ENCODE measurements at places on chromosomes 2 and 18. TPM values are rescaled to one million over a fixed set of nuclear protein-coding genes. Genes with fewer than 3 reads are reported as not detected.
A peak's percentile ranks its signal among the peaks of the same experiment; 100 is the strongest.

DNA sequence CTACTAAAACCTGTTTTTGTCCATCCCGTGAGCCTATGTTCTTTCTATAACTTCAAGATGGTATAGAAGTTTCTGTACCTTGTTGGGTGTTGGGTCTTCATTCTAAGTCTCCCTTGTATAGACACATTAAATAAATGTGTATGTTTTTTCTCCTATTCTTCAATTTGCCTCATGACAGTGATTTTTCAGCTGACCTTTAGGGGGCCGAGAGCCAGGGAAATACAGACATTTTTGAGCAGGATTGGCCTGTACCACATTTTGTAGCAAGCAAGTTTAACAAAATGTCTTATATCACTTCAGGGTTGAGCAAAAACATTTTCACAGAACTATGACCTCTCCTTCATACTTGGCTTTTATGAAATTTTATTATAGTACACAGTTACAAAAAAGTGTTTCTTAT, 495.4 kb upstream of the CDH7 start:
- no peak for DNase-seq
- no peaks in the 10 kb centered on the region for H3K36me3 ChIP-seq
- no peaks in the 10 kb centered on the region for H3K4me1 ChIP-seq
- H3K27me3 ChIP-seq, result no peaks in the 10 kb centered on the region
- H3K4me3 ChIP-seq, result no peak overlapping the region
- no peak overlapping the region for H3K27ac ChIP-seq

- no peaks in the 10 kb centered on the region for H3K27me3 ChIP-seq
- H3K4me3 ChIP-seq, result no peak overlapping the region
- peaks cover 44% of the 10 kb centered on the region for H3K4me1 ChIP-seq
- H3K36me3 ChIP-seq, result no peaks in the 10 kb centered on the region
- no peak for DNase-seq
Measured at GRCh38 chr18:48131042-48131441, 200.6 kb upstream of the SMAD2 start.

GRCh38 chr2:38763228-38763627, 12.1 kb upstream of the SRSF7 start:
- no peak overlapping the region for H3K4me3 ChIP-seq
- H3K27ac ChIP-seq, result no peak overlapping the region

- no peaks in the 10 kb centered on the region for H3K36me3 ChIP-seq
- H3K4me3 ChIP-seq, result no peak overlapping the region
- no peak overlapping the region for H3K27ac ChIP-seq
- H3K4me1 ChIP-seq, result peaks cover 11% of the 10 kb centered on the region
- no peak for DNase-seq
Measured at GRCh38 chr2:133437492-133437891, 130.8 kb downstream of the NCKAP5 start.

DNA sequence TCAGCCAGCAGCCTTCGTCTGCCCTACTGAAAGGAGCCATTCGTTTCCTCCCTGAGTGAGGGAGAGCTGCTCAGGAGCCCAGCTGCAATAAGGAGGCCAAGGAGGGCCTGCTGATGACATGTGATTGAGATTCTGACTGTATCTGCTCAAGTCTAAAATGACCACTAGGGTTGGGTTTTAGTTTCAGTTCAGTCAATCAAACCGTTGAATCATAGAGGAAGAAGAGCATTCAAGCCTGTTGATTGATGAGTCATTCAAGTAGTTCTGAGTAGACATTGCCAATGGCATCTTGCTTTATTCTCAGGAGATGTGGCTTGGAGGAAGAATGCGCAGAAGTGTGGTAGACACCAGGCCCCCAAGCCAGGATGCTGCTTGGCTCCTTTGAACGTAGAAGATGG, 19.9 kb upstream of the BCL2L11 start:
- H3K27ac ChIP-seq, result no peak overlapping the region
- H3K4me1 ChIP-seq, result no peaks in the 10 kb centered on the region
- no peak for DNase-seq
- H3K4me3 ChIP-seq, result no peak overlapping the region
- H3K36me3 ChIP-seq, result no peaks in the 10 kb centered on the region

DNA sequence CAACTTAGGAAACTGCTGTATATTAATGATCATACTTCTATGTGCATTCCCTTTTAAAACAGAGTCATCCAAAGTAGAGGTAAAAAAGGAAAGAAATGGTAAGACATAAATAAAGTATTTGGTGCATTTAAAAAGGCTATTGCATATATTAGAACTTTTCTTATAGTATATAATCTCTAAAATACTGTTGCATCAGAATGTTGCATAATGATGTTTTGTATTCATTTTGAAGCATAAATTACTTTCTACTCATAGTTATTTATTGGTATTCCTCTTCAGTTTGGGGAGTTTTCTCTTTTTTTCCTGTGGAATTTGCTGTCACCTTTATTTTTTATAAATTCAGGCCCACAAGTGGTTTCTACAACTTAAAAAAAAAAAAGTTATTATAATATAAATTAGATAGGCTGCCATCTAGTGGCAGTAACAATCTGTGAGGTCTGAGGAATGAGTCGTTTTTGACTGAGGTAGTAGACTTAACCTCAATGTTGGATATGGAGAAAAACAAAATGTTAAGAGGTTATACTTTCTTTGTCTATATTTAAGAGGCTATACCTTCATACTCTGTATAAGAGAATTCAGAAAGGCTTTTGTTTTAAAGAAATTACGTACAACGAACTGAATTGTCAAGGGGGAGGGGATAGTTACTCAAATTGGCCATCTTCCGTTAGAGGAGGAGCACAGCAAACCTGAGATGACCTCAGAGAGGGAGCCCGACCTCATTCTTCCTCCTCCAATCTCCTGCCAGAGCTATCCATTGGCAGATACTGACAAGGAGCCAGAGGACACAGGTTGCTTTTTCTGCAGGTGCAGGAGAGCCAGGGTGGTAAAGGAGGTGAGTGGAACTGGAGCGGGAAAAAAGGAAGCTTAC, 23.8 kb downstream of the ANKAR start:
- no peaks in the 10 kb centered on the region for H3K36me3 ChIP-seq
- H3K4me1 ChIP-seq, result peaks cover 5% of the 10 kb centered on the region
- H3K4me3 ChIP-seq, result no peak overlapping the region
- H3K27me3 ChIP-seq, result no peaks in the 10 kb centered on the region
- peak overlapping the region; percentile 57 for H3K27ac ChIP-seq
- peak; percentile 53 for DNase-seq

DNA sequence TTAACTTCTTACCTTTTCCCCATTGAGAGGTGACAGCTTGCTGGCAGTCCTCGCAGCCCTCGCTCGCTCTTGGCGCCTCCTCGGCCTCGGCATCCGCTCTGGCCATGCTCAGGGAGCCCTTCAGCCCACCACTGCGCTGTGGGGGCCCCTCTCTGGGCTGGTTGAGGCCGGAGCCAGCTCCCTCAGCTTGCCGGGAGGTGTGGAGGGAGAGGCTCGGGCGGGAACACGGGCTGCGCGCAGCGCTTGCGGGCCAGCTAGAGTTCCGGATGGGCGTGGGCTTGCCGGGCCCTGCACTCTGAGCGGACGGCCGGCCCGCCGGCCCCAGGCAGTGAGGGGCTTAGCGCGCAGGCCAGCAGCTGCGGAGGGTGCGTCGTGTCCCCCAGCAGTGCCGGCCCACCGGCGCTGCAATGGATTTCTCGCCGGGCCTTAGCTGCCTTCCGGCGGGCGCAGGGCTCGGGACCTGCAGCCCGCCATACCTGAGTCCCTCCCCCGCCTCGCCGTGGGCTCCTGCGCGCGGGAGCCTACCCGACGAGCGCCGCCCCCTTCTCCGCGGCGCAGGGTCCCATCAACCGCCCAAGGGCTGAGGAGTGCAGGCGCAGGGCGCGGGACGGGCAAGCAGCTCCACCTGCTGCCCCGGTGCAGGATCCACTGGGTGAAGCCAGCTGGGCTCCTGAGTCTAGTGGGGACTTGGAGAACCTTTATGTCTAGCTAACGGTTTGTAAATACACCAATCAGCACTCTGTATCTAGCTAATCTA, 335.0 kb downstream of the CBLN2 start:
- H3K4me3 ChIP-seq, result no peak overlapping the region
- H3K36me3 ChIP-seq, result no peaks in the 10 kb centered on the region
- H3K27ac ChIP-seq, result no peak overlapping the region
- peaks cover 4% of the 10 kb centered on the region for H3K4me1 ChIP-seq
- DNase-seq, result no peak
- no peaks in the 10 kb centered on the region for H3K27me3 ChIP-seq

- H3K27me3 ChIP-seq, result no peaks in the 10 kb centered on the region
- no peaks in the 10 kb centered on the region for H3K36me3 ChIP-seq
- H3K4me3 ChIP-seq, result no peak overlapping the region
- H3K4me1 ChIP-seq, result peaks cover 6% of the 10 kb centered on the region
- H3K27ac ChIP-seq, result no peak overlapping the region
- DNase-seq, result peak; percentile 9
Measured at GRCh38 chr2:164847981-164848741, 6.5 kb upstream of the COBLL1 start.

GRCh38 chr2:238695538-238695937, 152.3 kb upstream of the TWIST2 start:
- no peak overlapping the region for H3K4me3 ChIP-seq
- H3K27ac ChIP-seq, result no peak overlapping the region
- DNase-seq, result peak; percentile 51
- H3K27me3 ChIP-seq, result no peaks in the 10 kb centered on the region
- no peaks in the 10 kb centered on the region for H3K4me1 ChIP-seq

DNA sequence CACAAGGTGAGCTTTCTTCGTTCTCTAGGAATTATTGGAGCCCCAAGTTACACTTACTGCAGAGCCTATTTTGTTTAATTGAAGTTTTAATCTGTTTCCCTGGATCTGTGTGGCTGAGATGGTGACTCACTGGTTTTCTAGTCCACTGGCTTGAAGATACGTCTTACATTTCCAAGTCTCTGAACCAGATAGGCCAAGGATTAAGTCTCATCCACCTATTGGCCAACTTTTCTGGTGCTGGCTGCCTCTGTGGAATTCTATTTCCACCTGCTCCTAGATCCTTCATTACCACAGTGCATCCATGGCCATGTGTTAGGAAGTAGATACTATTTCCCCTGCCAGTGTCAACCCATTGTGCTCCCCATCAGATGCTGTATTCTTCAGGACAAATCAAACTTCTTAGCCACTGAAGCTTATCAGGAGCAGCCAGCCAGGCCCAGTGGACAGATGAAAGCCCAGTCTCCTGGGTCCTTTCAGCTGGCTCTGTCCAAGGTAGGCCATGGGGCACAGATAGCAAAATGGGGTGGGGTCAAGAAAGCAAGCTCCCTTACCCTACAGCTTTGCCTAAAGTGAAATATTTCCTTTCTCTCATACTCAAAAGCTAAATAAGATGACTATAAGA, 198.8 kb upstream of the TCF4 start:
- H3K27ac ChIP-seq, result no peak overlapping the region
- no peak overlapping the region for H3K4me3 ChIP-seq
- H3K36me3 ChIP-seq, result no peaks in the 10 kb centered on the region
- H3K4me1 ChIP-seq, result no peaks in the 10 kb centered on the region
- no peaks in the 10 kb centered on the region for H3K27me3 ChIP-seq
- DNase-seq, result no peak

- H3K4me3 ChIP-seq, result no peak overlapping the region
- H3K27me3 ChIP-seq, result no peaks in the 10 kb centered on the region
- DNase-seq, result no peak
Measured at GRCh38 chr2:180056367-180057118, 49.4 kb upstream of the CWC22 start.

GRCh38 chr2:218406949-218407618, 7.4 kb downstream of the CTDSP1 start:
- H3K4me3 ChIP-seq, result peak overlapping the region; percentile 33
- H3K36me3 ChIP-seq, result peaks cover 27% of the 10 kb centered on the region
- no peaks in the 10 kb centered on the region for H3K27me3 ChIP-seq

DNA sequence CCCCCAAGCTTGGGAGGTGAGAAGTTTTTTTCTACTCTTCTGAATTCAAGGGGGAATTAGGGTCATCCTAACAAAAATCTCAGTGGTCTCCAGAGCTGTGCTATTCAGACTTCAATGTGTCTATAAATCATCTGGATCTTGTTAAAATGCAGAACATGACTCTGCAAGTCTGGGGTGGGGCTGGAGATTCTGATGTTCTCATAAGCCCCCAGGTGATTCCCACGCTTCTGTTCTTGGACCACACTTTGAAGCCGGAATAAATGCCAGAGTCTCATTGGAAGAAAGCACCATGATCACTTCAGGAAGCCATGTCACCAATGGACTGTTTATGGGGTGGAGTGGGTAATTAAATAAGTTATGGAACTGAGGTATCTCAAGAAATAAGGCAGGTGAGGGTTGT, 22.2 kb upstream of the SLC16A14 start:
- H3K36me3 ChIP-seq, result no peaks in the 10 kb centered on the region
- H3K4me1 ChIP-seq, result no peaks in the 10 kb centered on the region
- H3K27me3 ChIP-seq, result no peaks in the 10 kb centered on the region
- H3K4me3 ChIP-seq, result no peak overlapping the region
- H3K27ac ChIP-seq, result no peak overlapping the region

USP14 gene
- 25.9 TPM for total RNA-seq

GKN2 gene
- total RNA-seq, result not detected

SFT2D3 gene
- total RNA-seq, result 14.0 TPM

SERPINB12 gene
- not detected for total RNA-seq

SCN2A gene
- total RNA-seq, result 0.11 TPM

FAM228A gene
- 1.3 TPM for total RNA-seq

Data from thyroid gland (tissue), 4 donors.